Stimulated activated CD4-positive, alpha-beta T cell treated with anti-CD3 and anti-CD28 coated beads, Interleukin-1b, Interleukin-23, amount 100 ng/mL, for 4 hours (primary cell): ENCODE measurements at places on chromosomes 4 and X.

- no peak for DNase-seq
Measured at GRCh38 chrX:31222946-31223345, 151.1 kb upstream of the FTHL17 start.

- DNase-seq: no peak
Measured at GRCh38 chr4:1623400-1623799, 60.7 kb downstream of the FAM53A start.

DNA sequence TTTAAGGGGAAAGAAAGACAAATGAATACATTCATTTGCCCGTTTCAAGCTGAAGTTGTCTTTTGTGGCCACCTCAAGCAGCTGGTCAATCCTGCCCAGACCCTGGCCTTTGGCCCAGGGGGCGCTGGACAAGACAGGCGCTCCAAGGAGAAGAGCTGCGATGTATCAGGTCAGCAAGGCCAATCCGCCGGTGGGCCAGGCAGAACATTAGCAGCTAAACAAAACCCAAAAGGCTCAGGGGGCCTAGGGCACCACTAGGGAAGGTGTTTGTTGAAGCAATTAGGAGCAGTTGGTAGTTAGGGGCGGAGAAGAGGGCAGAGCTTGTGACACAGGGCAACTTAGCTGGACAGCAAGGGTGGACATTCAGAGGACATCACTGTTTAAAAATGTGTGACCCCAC, 60.8 kb upstream of the TMEM33 start:
- DNase-seq: no peak

GRCh38 chr4:53916431-53916889, 147.9 kb downstream of the CHIC2 start:
- no peak for DNase-seq

GRCh38 chr4:87052615-87053014, 117.8 kb downstream of the AFF1 start:
- DNase-seq: no peak

DNA sequence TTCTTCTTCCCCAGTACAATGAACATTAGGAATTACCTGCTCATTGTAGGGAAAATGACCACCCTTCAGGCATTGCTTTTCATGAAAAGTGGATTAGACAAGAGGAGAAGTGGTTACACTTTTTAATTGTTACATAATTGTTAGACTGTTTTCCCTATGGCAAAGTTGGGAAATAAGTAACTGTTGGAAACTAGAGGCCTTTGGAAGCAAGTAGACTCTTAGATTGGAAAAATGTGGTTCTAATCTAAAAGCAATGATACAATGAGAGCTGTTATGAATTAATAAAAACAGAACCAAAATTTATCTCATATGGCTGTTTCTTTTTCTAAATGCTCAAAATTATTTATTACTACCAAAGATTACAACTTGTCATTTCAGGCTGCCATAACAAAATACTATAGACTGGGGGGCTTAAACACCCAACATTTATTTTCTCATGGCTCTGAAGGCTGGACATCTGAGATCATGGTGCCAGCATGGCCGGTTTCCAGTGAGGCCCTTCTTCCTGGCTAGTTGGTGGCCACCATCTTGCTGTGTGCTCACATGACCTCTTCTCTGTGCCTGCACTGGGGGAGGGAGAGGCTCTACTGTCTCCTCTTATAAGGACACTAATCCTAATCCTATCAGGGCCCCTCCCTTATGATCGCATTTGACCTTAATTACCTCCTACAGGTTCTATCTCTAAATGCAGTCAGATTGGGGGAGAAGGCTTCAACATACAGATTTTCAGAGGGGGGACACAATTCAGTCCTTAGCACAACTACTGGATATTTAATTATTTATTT, 12.5 kb downstream of the CC2D2A start:
- DNase-seq: no peak

DNA sequence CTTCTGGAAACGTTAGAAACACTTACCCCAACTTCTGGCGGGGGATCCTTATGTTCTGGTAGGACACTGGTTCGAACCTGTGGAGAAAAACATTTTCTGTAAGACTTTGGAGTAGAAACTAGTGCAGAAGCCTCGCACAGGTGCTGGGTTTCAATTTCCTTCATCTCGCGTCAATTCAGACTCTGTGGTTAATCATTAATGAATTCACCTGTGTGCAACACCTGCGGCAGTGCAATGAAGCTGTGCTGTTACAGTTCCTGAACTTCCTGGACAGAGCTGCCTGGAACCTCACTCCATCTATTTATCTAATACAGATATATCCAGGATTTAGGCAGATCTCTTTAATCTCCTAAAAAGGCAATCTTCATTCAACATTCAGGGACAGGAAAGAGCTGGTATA, 531.4 kb downstream of the INPP4B start:
- DNase-seq: no peak

DNA sequence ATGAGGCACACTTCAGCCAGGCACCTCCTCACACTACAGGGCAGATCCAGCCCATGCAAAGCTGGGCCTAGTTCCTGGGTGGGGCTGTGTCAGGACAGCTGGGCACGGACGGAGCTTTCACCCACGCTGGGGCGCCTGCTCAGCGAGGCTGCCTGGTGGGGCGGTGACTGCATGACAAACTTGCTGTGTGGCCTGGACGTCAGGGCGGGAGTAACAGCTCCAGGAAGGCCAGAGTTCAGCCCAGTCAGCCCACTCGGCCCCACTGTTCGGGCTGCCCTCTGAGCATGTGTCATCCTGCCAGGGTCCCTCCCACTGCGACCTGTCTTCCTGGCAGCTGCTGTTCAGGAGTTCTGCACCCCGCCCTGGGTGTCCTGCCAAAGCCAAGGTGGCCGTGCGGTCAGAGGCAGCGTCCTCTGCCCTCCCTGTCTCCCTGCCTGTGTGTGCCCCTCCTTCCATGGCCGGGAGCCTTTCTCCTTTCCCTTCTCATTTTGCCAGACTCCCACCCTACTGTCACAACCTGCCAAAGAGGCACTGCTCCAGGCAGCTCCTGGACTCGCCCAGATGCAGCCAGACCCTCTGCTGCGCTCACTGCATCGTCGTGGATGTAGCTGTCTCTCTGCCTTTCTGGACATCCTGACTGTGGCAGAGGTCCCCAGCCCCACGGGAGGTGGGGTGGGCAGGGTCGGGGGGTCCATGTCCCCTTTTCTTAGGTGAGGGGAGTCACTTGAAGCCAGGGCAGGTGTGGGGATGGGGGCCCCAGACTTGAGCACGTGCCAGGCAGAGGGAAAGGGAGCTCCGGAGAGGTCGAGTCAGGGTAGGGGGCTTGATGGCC, 33.0 kb upstream of the KIAA0232 start:
- no peak for DNase-seq

GRCh38 chr4:159210975-159211374, 108.1 kb downstream of the RAPGEF2 start:
- no peak for DNase-seq

DNA sequence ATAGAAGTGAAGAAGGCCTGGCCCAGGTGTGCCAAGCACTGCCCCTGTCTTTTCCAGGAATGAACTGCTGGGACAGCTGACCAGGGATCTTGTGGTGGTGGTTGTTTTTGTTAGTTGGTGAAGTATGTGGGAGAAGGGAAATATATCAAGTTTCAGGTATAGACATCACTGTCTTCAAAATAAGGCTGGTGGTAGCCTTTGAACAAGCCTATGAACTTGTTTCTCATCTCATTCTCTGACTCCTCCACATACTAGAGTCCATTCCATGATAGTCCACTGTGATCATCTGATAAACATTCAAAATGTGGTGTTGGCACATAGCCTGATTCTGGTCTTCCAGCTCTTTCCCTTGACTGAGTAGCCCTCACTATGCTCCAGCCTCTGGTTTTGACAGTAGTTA, 303.7 kb downstream of the CAMK2D start:
- no peak for DNase-seq

GRCh38 chrX:69232945-69233344, 67.7 kb upstream of the PJA1 start:
- no peak for DNase-seq

GRCh38 chrX:22060415-22061280, 28.5 kb downstream of the PHEX start:
- no peak for DNase-seq

- no peak for DNase-seq
Measured at GRCh38 chr4:5908876-5909427, 16.1 kb upstream of the CRMP1 start.

DNA sequence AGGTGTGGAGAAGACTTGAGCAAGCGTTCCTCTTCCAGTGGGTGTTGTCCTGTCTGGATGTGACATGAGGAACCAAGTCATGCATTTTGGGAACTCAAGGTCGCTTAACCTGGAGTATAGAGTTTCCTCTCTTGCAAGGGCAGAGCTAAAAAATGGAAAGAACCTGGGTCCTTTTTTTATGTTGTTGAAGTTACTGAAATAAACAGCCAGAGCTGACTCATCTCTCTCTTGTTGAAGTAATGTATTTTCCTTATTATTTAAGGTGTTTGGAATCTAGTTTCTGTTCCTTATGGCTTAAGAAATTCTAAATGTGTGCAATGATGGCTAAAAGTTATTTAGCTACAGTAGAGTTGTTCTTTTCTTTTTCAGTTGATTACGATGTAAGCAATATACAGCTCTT, 314.5 kb downstream of the CAMK2D start:
- no peak for DNase-seq

DNA sequence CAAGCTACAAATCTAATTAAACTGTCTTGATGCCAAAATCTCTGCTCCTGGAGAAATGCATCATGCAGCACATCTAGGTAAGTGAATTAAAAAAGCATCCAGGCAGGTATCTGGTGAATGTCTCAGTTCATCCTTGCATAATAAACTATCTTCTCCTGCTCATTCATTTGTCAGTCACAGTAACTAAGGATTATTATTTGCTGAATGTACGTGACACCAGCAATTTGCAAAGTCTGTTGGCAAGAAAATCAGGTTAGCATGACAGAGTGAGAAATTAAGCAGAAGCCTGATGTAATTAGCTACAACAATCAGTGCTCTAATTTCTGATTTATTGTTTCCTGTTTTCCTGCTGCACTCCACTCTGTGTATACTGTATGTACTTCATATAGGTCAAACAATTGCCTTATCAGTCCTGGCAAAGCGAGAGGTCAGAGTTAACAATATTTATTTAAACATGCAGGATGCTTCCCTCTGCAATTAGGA, 213.6 kb downstream of the FBXO8 start:
- no peak for DNase-seq

- no peak for DNase-seq
Measured at GRCh38 chrX:45748369-45748774, 547.7 kb upstream of the DIPK2B start.

DNA sequence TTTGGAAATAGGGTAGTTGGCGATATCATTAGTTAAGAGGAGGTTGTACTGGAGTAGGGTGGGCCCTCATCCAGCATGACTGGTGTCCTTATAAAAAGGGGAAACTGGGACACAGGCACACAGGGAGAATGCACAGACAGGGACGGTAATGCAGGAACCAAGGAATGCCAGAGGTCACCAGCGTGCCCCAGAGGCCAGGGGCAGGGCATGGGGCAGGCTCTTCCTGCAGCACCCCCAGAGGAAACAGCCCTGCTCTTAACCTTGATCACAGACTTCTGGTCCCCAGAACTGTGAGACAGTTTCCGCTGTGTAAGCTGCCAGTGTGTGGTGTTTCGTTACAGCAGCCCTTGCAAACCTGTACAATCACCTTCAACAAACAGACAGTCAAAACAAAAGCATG, 15.9 kb upstream of the STOX2 start:
- no peak for DNase-seq

DNA sequence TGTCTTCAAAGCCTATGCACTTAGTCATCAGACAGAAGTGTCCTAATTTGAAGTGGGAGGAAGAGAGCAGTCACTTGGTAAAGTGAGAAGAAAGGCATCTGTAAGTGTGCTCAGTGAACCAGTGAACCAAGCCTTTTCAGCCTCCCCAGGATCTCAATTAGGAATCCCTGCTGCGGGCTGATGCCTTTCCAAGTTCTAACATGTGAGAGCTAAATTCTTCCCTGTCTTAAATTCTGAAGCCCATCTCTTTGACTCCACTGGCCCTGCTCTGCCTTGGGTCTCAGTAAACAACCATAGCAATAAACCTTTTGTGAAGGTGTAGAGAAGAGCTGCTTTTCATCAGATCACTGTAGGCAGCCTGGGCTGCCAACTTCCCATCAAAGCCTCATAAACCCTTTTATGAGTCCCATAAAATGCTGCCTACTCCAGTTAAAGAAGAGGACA, 701.2 kb upstream of the LCORL start:
- DNase-seq: no peak

DNA sequence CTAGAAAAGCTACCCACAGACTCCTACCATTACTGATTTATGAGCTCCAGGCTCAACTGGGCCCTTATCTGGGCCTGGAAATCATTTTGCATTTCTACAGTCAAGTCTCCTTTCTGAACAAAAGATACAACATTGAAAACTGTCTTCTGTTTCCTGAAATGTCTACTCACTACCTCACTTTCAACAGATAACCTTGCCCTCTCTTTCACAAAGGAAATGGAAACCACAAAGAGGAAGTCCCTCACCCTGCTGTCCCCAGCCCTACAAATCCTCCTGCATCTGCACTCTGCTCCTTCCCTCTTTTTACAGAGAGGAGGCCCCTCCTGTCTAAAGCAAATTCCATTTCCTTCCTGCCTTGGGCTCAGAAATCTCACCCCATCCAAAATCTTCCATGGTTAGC, 24.8 kb upstream of the CYBB start:
- DNase-seq: no peak

DNA sequence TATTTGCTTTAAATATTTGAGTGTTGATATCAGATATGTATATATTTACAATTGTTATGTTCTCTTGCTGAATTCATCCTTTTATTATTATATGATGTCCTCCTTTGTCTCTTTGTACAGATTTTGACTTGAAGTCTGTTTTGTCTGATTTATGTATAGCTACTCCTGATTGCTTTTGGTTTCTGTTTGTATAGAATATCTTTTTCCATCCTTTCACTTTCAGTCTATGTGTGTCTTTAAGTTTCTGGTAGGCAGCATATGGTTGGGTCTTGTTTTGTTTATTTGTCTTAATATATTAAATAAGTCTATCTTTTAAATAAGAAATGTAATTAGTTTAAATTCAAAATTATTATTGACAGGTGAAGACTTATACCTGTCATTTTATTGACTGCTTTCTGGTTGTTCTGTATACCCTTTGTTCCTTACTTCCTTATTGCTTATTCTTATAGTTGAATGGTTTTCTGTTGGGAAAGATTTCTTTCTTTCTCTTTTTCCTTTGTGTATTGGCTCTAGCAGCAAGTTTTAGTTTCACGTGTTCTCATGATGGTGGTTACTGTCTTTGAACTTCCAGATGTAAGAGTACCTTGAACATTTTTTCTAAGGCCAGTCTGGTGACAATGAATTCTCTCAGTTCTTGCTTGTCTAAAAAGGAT, 31.1 kb downstream of the RAB28 start:
- DNase-seq: no peak

DNA sequence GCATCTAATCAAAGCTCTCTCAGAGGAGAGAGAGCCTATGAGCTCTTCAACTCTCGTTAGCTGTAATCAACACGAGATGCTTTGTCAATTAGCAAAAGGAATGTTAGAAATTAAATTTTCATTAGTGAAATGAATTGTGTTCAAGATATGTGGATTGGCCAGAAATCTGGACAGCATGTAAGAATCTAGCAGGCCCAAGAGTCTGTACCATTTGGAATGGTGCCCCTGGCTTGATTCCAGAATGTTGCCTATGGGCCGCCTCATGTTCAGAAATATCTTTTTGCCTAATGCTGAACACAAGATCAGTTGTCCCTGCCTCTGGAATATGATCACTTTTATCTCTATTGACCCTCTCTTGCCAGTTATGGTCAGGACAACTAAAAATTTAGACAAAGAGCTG, 88.2 kb downstream of the RBM46 start:
- no peak for DNase-seq
